ENCODE measurements at places on chromosomes 7 and 10.

- DNase-seq: no peak
Measured at GRCh38 chr7:133672866-133673265, 420.0 kb downstream of the EXOC4 start.

GRCh38 chr7:108284349-108285002 is 154.3 kb upstream of the LAMB4 start:
- no peak for DNase-seq

GRCh38 chr7:133394369-133394768 is 141.5 kb downstream of the EXOC4 start:
- no peak for DNase-seq

- no peak for DNase-seq
Measured at GRCh38 chr7:153902862-153903261, 149.3 kb upstream of the DPP6 start.
